Breast epithelium (tissue), 4 donors: ENCODE measurements at places on chromosomes 13 and 19.
A peak's percentile ranks its signal among the peaks of the same experiment; 100 is the strongest.

DNA sequence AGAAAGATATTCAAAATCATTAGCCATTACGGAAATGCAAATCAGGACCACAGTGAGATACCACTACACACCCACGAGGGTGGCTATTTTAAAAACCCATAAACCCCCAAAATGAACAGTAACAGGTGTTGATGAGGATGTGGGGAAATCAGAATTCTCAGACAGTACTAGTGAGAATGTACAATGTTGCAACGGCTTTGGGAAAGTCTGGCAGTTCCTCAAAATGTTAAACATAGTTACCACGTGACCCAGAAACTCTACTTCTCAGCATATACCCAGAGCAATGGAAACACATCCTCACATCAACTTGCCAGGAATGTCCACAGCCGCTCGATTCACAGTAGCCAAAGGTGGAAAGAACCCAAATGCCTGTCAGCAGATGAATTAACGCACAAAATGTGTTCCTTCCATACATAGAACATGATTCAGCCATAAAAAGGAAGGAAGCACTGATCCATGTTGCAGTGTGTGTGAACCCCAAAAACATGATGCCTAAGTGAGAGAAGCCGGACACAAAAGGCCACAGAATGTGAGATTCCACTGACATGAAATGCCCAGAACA lies 7.0 kb downstream of the PLVAP start:
- H3K4me3 ChIP-seq, result no peak overlapping the region
- no peaks in the 10 kb centered on the region for H3K36me3 ChIP-seq
- H3K27me3 ChIP-seq, result no peaks in the 10 kb centered on the region

DNA sequence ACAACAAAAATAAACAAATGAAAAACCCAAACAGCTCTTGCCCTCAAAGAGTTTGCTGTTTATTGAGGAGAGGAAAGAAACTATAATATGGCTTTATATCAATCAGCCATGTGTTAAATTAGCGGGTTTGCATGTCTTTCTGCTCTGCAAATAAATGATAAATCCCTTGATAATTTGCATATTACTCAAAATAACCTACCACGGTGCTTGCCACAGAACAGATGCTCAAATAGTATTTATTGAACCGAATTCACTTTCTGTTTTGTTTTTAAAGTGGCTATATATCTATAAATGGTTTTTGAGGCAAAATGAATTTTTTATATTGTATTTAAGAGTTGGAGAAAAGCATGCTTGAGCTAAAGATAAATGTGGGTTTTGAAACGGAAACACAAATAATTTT lies 428.1 kb downstream of the ITGBL1 start:
- no peaks in the 10 kb centered on the region for H3K4me1 ChIP-seq
- H3K4me3 ChIP-seq, result no peak overlapping the region
- no peak for DNase-seq
- no peaks in the 10 kb centered on the region for H3K27me3 ChIP-seq

GRCh38 chr19:1243768-1244692 lies 2.5 kb downstream of the ATP5F1D start:
- peak; percentile 91 for DNase-seq
- H3K27me3 ChIP-seq, result no peaks in the 10 kb centered on the region
- H3K36me3 ChIP-seq, result no peaks in the 10 kb centered on the region
- H3K27ac ChIP-seq, result peak overlapping the region; percentile 91
- peaks cover 54% of the 10 kb centered on the region for H3K4me1 ChIP-seq

GRCh38 chr13:109567315-109567714 lies 219.1 kb downstream of the IRS2 start:
- H3K4me3 ChIP-seq, result no peak overlapping the region
- no peak for DNase-seq

DNA sequence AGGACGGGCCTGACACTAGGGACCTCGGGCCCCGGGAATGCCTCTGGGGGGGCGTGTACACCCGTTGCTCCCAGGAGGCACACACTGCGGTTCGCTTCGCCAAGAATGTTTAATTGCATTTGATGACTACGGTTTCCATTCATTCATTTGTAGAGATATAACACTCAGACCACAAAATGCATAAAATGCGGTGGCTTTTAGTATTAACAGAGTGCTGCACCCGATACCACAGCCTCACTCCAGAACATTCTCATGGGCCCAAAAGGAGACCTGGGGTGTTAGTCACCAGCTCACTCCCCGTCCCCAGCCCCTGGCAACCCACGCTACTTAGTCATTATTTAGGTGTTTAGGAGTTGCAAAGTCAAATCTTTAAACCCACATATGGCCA lies 21.8 kb downstream of the HCN2 start:
- H3K4me1 ChIP-seq, result no peaks in the 10 kb centered on the region
- no peaks in the 10 kb centered on the region for H3K27me3 ChIP-seq
- peak overlapping the region; percentile 68 for H3K27ac ChIP-seq
- no peaks in the 10 kb centered on the region for H3K36me3 ChIP-seq
- DNase-seq, result no peak
